Neural crest cell (in vitro differentiated cells): ENCODE measurements at places on chromosomes 11 and 22. TPM values are rescaled to one million over a fixed set of nuclear protein-coding genes. Genes with fewer than 3 reads are reported as not detected.
A peak's percentile ranks its signal among the peaks of the same experiment; 100 is the strongest.

SCGB2A2 gene
- not detected in 2 replicates for total RNA-seq

FRMD8 gene
- 25.6 and 29.0 TPM in 2 replicates for total RNA-seq

CDHR5 gene
- not detected in 2 replicates for total RNA-seq

USP35 gene
- 9.3 and 11.1 TPM in 2 replicates for total RNA-seq

LGR4 gene
- 45.3 and 51.5 TPM in 2 replicates for total RNA-seq

AP5B1 gene
- 10.7 and 10.8 TPM in 2 replicates for total RNA-seq

MRGPRX4 gene
- not detected in 2 replicates for total RNA-seq

- H3K4me3 ChIP-seq = no peak overlapping the region
- peaks cover 32% of the 10 kb centered on the region for H3K27me3 ChIP-seq
- DNase-seq = no peak
- no peaks in the 10 kb centered on the region for H3K36me3 ChIP-seq
- no peaks in the 10 kb centered on the region for H3K4me1 ChIP-seq
- H3K27ac ChIP-seq = no peak overlapping the region
Observed at GRCh38 chr22:26983311-26983710, 325.9 kb downstream of the MIAT start.

DNA sequence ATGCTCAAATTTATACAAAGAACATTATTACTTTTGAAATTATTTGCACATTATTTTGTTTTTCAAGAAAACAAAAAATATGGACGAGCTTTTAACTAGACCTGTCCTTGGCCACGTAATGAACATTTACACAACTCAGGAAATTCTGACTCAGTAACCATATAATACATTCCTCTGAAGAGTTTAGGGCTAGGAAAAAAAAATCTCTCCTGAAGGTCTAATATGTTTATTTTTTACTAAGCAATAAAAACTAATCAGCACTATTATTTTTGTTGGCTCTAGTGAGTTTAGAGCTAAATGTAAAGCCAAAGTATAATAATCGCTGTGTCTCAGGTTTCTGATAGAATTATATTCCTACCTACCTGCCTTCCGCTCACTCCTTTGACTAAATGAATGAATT is 187.5 kb downstream of the SWAP70 start:
- H3K36me3 ChIP-seq = peaks cover 11% of the 10 kb centered on the region
- no peak overlapping the region for H3K27ac ChIP-seq
- no peaks in the 10 kb centered on the region for H3K27me3 ChIP-seq
- DNase-seq = no peak

DNA sequence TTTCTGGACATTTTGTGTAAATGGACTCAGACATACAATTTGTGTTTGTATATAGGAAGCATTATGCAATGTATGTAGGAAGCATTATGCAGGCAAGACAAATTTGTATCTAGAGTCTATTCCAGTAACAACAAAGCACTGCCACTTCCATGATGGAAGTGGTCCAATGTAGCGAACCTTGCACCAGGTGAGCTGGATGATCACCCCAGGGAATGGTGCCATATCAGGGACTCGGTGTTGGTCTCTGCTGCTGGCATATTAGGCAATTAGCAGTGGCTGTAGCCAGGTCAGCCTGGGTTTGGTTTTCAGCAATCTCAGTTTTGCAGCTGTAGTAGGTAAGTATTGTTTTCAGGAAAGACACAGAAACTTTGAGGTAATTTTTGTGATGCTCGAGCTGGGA is 12.8 kb downstream of the ZFP91 start:
- no peak overlapping the region for H3K4me3 ChIP-seq
- H3K27me3 ChIP-seq = no peaks in the 10 kb centered on the region
- DNase-seq = no peak

- no peaks in the 10 kb centered on the region for H3K36me3 ChIP-seq
- peaks cover 7% of the 10 kb centered on the region for H3K4me1 ChIP-seq
- no peak overlapping the region for H3K27ac ChIP-seq
- H3K4me3 ChIP-seq = no peak overlapping the region
Observed at GRCh38 chr11:14386895-14387480, 28.0 kb upstream of the RRAS2 start.

GRCh38 chr11:2382936-2383851 is 6.1 kb downstream of the CD81 start:
- DNase-seq = no peak
- peak overlapping the region; percentile 51 for H3K4me3 ChIP-seq
- H3K27me3 ChIP-seq = no peaks in the 10 kb centered on the region
- no peaks in the 10 kb centered on the region for H3K36me3 ChIP-seq

GRCh38 chr11:71165771-71166170 is 86.6 kb downstream of the SHANK2 start:
- H3K27ac ChIP-seq = no peak overlapping the region
- H3K27me3 ChIP-seq = peaks cover 9% of the 10 kb centered on the region
- DNase-seq = no peak
- H3K4me3 ChIP-seq = no peak overlapping the region

GRCh38 chr11:33912405-33913361 is 20.8 kb upstream of the LMO2 start:
- H3K27ac ChIP-seq = peak overlapping the region; percentile 88
- H3K36me3 ChIP-seq = no peaks in the 10 kb centered on the region
- no peak overlapping the region for H3K4me3 ChIP-seq
- peaks cover 11% of the 10 kb centered on the region for H3K27me3 ChIP-seq

DNA sequence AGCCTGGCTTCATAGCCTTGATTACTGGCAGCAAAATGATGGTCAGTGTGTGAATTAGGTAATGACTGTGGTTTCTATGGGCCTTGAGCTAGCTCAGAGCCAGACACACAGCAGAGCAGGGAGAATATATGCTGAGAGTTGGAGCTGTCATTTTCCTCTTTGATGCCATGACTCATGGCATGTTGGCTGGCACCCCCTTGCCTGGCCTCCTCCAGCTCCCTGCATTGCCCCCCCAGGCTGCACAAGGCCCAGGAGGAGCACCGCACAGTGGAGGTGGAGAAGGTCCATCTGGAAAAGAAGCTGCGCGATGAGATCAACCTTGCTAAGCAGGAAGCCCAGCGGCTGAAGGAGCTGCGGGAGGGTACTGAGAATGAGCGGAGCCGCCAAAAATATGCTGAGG is 20.3 kb upstream of the RRM1 start:
- no peak overlapping the region for H3K4me3 ChIP-seq
- H3K36me3 ChIP-seq = peaks cover 2% of the 10 kb centered on the region
- no peak for DNase-seq
- H3K27ac ChIP-seq = no peak overlapping the region
- no peaks in the 10 kb centered on the region for H3K27me3 ChIP-seq

GRCh38 chr11:17476317-17477083 is at the start of gene ABCC8:
ABCC8 (minus strand) TSS chr11:17476845; CDS start chr11:17476776, 69 bp downstream.
- peak; percentile 30 for DNase-seq
- no peak within 1 kb of the TSS for H3K27ac ChIP-seq
- peaks cover 71% of the 10 kb centered on the region for H3K27me3 ChIP-seq
- H3K4me3 ChIP-seq = peak within 1 kb of the TSS; percentile 87

- H3K27ac ChIP-seq = no peak overlapping the region
- no peaks in the 10 kb centered on the region for H3K27me3 ChIP-seq
- H3K4me3 ChIP-seq = no peak overlapping the region
- no peaks in the 10 kb centered on the region for H3K4me1 ChIP-seq
- no peaks in the 10 kb centered on the region for H3K36me3 ChIP-seq
Observed at GRCh38 chr11:1198561-1199240, 24.2 kb upstream of the MUC5B start.

DNA sequence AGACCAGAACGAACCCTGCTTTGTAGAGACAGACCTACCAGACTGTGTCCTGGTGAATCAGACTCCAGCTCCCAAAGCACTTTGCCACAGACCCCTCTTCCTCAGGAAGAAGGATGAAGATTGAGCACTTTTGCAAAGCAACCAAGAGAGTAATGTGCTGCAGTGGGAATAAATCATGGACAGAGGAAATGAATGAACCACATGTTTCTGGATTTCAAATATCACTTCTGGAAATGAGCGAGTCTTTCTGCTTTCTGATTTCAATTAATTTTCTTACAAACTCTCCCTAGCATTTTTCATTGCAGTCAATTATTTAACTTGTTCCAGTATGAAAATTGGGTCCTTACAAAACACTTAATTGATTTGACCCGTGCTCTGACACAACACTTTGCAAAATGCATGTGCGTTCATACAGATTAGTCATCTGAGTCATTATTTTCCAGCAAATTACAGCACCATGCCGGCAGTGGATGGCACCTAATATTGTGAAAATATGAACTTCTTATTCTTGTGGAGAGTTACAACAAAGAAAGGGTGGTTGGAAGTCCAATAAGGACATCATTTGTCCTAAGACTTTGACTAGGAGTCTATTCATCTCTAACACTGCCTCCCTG is 315.9 kb upstream of the CCDC90B start:
- H3K36me3 ChIP-seq = no peaks in the 10 kb centered on the region
- no peaks in the 10 kb centered on the region for H3K27me3 ChIP-seq
- H3K4me1 ChIP-seq = no peaks in the 10 kb centered on the region
- no peak overlapping the region for H3K27ac ChIP-seq
- no peak for DNase-seq
- H3K4me3 ChIP-seq = no peak overlapping the region

GRCh38 chr11:112525844-112526590 is 265.4 kb upstream of the PLET1 start:
- no peak overlapping the region for H3K27ac ChIP-seq
- H3K4me1 ChIP-seq = peaks cover 32% of the 10 kb centered on the region
- H3K36me3 ChIP-seq = no peaks in the 10 kb centered on the region
- H3K27me3 ChIP-seq = peaks cover 5% of the 10 kb centered on the region

DNA sequence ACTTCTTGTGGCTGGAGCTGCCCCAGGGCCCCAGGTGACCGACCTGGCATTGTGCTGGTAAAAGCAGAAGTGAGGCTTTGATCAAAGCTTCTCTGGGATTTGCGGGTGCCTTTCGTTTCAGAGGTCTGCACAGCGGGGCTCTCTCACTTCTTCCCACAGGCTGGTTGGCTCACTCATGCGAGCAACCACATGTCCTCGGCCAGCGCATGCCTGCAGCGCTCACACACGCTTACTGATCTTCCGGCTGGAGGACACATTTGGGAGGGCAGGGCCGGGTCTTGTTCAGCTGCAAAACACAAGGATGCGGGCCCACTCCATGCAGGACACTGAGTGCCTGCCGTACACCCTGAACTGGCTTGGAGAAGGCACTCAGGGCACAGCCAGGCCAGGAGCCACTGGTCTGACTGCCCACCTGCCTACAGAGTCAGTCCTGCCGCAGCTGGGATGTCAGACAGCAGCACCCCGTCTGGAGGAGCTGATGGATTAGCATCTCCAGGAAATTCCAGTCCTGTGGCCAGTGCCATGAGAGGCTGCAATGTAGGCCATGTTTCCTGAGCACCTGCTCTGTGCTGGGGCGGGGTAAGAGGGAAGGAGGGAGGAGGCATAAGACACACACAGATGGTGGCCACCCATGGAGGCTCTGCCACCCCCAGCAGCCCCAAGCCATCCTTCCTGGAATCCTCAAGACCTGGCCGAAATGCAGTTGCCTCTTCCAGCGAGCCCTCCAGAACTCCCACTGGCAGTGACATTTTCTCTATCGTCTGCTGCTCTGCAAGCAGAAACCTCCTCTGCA is 1383.2 kb downstream of the BRD1 start:
- DNase-seq = no peak
- H3K36me3 ChIP-seq = no peaks in the 10 kb centered on the region
- no peaks in the 10 kb centered on the region for H3K4me1 ChIP-seq
- no peak overlapping the region for H3K4me3 ChIP-seq
- no peaks in the 10 kb centered on the region for H3K27me3 ChIP-seq
